ENCODE measurements at places on chromosomes 3 and 15.

DNA sequence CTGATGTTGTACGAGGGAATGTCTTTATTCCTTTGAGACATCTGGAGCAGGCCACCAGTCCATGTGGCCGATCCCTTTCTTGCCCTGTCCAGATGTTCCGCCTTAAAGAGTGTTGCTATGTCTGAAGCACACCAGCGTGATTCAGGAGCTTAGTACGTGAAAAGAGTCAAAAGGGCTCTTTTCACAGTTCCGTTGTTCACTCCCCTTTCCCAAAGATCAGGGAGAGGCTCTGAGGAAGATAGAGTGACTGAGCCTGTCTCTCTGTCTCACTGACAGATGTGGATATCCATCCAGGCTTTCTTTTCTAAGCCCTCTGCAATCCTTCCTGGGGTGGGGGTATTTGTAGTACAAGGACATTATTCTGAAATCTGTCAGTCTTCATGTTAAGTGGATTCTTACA lies 262.5 kb upstream of the LRTM1 start:
- no peak for DNase-seq

- DNase-seq = no peak
These were observed 917.6 kb downstream of the EPHA3 start for GRCh38 chr3:90025019-90025418.

DNA sequence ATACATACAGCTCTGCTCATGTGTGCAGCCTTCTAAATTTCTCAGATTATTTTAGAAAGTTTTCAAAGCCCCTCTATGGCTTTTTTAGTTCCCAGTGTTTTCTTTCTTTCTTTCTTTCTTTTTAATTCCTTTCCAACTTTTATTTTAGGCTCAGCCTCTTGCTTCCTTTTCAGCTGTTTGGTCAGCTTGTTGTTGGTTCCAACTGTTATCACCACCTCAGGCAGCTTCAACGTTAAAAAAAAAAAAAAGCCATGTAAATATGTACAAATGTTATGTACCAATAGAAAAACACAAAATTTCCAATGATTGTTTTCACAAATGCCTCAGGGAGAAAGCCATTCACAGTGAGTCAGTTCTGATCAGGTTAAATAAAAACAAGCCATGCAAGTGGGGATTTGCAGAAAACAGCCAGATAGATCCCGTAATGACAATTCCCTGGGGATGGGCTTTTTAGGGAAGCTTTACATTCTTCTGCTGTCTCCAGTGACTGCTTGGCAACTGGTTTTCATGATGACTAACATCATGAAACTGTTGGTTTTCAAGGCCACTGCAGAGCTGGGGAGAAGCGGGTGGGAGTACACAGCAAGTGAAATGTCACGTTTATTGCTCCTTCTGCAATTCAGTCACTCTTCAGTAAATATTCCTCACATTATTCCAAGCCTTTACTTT lies 908.4 kb downstream of the EPHA3 start:
- DNase-seq = no peak

- DNase-seq = no peak
These were observed 420.8 kb downstream of the NAALADL2 start for GRCh38 chr3:175279911-175280310.

DNA sequence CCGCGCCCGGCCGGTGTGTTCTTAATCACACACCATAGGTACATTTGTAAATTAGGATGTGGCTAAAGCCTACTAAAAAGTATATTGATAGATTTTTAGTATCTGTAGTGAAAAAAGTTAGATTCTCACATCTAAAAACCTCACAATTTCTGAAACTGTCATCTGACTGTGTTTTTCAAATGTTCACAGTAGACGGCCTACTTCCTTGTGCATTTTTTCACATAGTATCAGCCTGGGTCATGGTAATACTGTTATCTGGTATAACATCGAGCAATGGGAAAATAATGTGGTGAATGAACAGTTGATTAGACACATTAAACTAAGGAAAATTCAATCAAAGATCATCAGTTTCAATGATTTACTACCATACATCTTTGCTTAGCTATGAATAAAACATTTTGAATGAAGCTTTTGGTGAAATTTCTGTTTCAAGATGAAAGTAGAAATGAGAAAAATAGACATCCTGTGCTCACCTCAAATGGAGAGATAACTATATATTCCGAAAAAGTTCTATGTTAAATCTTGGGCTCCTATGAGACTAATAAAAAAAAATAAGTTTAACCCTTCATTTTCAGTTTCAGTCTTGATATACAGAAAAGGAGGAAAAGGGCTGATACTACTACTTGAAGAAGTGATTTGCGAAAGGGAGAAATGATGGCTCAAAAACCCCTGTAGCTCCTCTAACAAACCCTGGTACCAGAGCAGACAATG lies 262.7 kb downstream of the ZBTB20 start:
- DNase-seq = no peak

GRCh38 chr15:57705746-57706404 lies 639 bp upstream of the POLR2M start:
- DNase-seq = no peak

DNA sequence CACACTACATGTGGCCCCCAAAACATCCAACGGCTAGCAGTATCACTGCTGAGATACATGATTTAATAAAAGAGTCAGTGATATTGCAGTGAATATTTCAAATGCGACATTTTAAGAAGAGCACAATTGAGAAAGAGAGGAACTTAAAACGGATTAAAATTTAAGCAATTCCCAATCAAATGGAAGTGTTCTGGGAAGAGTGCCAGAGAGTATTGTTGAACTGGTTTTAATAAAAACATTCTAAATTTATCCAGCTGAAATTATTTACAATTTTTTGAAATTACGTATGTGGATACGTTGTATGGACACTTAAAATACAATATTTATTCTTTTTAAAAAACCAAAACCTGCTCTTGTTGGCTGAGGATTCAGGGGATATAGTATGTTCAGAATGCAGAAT lies 117.7 kb downstream of the C3orf38 start:
- DNase-seq = no peak

GRCh38 chr3:73699327-73699726 lies 74.6 kb upstream of the PDZRN3 start:
- no peak for DNase-seq

- no peak for DNase-seq
These were observed 27.8 kb upstream of the IGF2BP2 start for GRCh38 chr3:185852635-185853034.

- DNase-seq = no peak
These were observed 26.5 kb downstream of the KPNA4 start for GRCh38 chr3:160538895-160539294.

GRCh38 chr3:146052791-146053310 lies 108.1 kb downstream of the PLOD2 start:
- no peak for DNase-seq

GRCh38 chr15:37715101-37715500 lies 219.3 kb upstream of the TMCO5A start:
- no peak for DNase-seq

- no peak for DNase-seq
These were observed 550.7 kb upstream of the LMCD1 start for GRCh38 chr3:7950890-7951289.

- DNase-seq = no peak
These were observed 10.0 kb upstream of the CAV3 start for GRCh38 chr3:8723612-8724011.

DNA sequence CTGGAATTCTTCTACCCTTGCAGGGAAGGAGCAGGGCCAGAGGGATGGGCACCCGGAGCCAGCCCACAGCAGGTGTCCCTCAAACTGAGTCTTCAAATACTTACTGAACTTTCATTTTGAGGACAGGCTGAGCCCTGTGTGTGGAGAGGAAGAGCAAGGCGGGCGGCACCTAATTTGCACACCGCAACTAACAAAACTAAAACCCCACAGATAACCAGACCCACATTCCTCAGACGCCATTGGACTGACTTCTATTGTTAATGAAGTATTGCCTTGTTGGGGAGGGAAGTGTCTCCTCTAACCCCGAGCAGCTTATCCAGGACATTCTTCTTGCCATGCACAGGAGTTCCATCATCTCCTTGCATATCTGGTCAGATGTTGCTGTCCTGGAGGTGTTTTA lies 105.2 kb upstream of the NR2E3 start:
- DNase-seq = no peak

- no peak for DNase-seq
These were observed 21.3 kb downstream of the EPHB3 start for GRCh38 chr3:184582646-184583577.
